ENCODE measurements at places on chromosomes 2 and 18.

- no peak for DNase-seq
Measured at GRCh38 chr18:3170441-3171161, 49.2 kb downstream of the MYOM1 start.

GRCh38 chr2:196679368-196679767, 39.9 kb downstream of the CCDC150 start:
- DNase-seq = no peak

DNA sequence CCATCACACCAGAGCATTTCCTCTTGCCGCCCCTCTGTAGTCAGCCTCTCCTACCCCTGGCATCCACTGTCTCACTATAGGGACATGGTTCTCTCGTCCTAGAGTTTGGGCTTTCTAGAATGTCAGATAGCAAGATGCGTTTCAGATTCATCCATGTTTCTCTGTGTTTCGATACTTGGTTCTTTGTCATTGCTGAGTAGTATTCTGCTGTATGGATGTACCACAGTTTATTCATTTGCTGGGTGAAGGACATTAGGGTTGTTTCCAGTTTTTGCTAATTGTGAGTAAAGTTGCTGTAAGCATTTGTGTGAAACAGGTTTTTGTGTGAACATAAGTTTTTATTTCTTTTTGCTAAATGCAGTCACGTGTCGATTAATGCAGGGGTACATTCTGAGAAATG, 3.8 kb downstream of the ZNF532 start:
- DNase-seq = no peak

DNA sequence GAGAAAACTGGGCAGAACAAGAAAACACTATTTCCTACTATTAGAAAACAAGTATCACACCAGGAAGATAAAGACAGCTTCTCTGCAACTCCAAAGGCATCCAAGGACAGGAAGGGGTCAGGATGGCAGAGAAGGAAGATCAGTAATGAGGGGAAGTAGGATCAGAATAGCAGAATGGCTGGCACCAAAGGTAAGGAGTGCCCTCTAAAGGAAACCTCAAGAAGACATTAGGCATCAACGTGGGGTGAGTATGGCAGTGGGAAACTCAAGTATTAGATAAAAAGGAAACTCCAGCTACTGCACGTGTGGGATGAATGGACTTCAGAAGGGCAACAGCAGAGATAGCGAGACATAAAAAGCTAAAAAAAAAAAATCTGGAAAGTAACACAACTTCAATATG, 25.9 kb downstream of the HDLBP start:
- DNase-seq = no peak

- no peak for DNase-seq
Measured at GRCh38 chr18:53682796-53683195, 541.7 kb downstream of the MBD2 start.

- DNase-seq = peak; percentile 41
Measured at GRCh38 chr18:8046441-8046840, 479.3 kb downstream of the PTPRM start.

- peak; percentile 50 for DNase-seq
Measured at GRCh38 chr18:72675394-72675793, 131.3 kb upstream of the CBLN2 start.

DNA sequence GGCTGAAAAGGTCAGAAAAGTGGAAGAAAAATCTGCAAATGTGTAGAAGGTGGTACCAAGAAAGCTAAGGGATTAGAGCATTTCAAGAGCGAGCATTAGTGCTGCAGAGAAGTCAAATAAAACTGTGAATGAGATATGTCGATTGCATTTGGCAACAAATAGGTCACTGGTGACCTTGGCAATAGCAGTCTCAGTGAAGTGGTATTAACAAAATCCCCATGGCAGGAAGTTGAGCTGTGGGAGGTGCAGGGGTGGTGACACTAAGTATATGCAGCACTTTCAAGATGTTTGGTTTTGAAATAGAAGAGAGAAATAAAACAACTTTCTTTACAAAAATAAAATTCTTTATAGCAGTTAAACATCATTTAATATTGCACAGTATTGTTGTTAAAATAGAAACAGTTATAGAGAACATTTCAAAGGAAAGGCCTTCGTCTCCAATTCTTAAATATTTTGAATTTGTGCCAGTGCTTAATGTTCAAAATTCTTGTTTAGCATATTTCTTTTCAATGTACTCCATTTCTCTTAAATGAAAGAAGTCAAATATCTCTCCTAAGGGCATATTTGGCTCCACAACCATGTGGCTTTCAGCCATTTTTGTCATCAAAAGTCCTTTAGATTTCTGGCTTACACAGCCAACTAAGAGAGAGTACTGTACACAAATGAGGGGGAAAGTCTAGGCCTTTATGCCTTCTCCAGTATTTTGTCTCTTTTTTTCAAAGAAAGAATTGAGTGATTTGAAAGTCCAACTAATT, 443.0 kb upstream of the MMADHC start:
- no peak for DNase-seq

GRCh38 chr2:151523850-151524249, 114.1 kb downstream of the RIF1 start:
- DNase-seq = peak; percentile 32

DNA sequence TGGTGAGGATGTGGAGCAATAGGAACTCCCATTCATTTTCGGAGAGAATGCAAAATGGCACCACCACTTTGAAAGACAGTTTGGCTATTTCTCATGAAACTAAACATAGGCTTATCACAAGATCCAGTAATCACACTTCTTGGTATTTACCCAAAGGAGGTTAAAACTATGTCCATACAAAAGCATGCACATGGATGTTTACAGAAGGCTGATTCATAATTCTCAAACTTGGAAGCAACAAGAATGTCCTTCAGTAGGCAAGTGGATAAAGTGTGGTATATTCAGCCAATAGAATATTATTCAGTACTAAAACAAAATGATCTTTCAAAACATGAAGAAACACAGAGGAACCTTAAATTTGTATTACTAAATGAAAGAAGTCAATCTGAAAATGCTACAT, 440.6 kb downstream of the FBXO15 start:
- DNase-seq = no peak

DNA sequence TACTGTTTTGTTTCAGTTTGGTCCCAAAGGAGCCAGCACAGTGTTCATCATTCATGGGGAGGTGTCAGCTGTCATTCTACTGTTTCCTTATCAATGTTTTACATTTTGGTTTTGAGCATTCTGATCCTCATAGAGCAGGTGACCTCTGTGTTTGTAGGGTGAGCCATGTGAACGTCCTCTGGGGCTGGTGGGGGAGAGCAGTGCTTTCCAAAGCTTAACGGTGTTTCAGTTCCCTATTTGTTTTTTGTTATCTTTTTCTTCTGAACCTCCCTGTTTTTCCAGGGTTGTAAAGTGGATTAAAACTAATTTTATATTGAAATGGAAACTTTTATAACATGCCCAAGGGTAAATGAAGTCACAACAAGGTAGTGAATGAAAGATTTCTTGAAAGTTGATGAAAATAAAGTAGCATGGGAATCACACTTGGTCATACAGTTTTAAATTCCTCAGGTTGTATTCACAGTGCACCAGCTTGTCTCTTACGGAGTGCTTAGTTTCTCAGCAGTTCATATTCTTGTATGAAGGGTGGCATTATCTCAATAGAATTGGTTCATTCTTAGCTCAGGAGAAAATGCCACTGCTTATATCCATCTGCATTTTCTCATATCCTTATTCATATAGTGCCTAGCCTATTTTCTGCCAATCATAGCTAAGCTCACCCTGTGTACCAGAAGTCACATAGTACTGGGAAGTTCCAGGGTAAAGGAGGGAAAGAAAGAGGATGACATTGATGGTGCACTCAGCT, 54.5 kb downstream of the MAP4K4 start:
- DNase-seq = no peak

DNA sequence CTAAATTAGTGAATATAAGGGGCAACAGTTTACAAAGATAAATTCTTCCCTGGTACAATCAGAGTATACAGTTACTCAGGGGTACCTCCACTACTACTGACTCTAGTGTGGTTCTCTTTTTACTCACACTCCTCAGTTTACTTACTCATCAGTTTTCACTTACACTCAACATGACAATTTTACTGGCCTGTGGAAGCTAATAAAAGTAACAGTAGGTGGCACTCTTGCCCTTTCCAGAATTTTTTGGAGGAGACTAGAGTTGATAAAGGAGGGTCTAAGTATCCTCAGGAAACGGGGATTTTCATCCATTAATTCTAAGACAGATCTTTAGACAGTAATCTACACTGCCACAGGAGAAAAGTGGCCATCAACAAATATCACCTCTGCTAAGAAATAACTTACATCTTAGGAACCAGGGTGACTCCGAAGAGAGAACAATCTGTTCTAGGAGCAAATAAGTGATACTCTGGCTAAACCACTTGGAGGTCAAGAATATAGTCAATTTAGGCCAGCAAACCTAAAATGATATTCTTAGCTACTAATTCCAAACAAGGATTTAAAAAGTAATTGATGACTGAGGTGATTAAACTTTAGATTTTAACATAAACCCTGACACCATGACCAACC, 61.3 kb downstream of the ATL2 start:
- peak; percentile 59 for DNase-seq

DNA sequence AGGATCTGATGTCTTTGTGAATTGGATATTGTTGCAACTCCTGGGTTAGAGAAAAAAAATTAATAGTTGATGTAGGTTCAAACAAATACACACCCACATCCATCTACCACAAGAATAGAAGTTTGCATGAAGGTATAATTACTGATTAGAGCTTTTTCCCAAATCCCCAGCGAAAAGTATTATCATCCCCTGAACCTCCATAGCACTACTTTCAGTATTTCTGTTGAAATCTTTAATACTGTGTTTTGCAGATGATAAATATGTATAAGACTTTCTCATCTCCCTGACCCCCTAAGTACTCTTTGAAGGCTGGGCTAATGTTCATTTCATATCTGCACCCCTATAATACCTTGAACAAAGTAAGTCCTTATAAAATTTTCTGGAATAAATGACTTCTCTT, 6.4 kb downstream of the FN1 start:
- no peak for DNase-seq

DNA sequence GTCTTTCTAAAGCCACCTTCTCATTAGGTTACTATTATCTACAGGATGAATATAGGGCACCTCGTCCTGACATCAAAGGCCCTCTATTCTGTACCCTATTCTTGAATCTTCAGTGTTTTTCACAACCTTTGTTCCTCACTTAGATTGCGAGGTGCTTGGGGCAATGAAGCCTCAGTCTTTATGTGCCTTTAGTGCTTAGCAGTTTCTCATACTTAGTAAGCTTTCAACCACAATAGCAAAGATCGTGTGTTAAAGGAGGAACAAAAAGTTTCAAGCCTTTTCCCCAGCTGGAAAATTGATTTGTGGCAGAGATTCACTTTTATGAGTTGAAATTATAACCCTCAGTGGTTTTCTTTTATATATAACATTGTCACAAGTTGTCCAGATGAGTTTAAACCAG, 226.9 kb downstream of the MYO3B start:
- no peak for DNase-seq

- DNase-seq = no peak
Measured at GRCh38 chr2:167857416-167857815, 390.0 kb downstream of the STK39 start.

DNA sequence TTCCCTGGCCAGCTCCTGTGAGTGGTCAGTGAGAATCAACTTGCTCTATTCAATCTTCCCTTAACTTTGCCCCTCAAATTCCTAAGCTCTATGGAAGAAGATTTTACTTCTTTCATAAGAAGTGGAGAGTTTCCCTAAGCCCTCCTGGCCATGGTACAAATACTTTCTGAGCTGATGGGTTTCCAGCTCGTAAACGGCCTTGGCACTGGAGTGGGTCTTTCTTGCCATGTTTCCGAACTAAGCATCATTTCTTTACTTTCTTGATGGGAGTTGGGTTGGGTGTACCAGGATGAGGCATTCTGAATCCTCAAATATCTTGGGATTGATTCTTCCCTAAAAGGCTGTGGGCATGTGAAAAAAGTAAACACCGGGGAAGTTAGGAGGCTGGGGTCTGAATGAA, 72.5 kb downstream of the ACKR3 start:
- no peak for DNase-seq

- DNase-seq = peak; percentile 76
Measured at GRCh38 chr2:9108210-9108967, 98.2 kb upstream of the ASAP2 start.

DNA sequence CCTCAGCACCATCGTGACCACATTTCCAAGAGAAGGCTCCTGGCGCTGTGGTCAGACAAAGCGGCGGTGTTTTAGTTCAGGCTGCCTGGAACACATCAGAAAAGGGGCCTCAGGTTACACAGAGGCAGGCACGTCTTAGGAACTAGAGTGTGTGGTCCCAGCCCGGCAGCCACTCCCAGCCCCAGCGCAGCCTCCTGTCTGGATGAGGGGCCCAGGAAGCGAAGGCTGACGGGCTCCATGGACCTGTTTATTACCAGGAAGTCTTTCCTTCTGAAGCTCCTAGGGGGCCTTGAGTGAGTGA, 10.0 kb upstream of the GPR55 start:
- DNase-seq = no peak

- peak; percentile 39 for DNase-seq
Measured at GRCh38 chr18:61628085-61628484, 264.7 kb downstream of the RNF152 start.

DNA sequence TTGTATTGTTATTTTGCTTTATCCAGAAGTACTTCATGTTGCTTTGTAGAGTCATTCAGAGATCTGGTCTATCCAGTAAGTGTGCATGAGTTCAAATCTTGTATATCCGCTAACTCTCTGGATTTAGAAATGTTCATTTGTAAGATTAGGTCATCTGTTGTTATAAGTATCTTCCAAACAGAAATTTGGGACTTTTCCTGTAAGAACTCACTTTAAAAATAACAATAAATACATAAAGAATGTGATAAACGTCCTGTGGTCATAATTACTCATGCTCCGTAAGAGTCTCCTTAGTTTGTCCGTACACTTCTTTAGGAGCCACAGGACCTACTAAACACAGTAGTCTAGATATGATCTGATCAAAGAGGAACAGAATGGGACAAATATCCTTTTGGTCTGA, 699.9 kb upstream of the SLC8A1 start:
- DNase-seq = peak; percentile 0

GRCh38 chr18:47772374-47773248, 157.8 kb downstream of the SMAD2 start:
- DNase-seq = peak; percentile 70

- peak; percentile 34 for DNase-seq
Measured at GRCh38 chr2:227853765-227854271, 17.6 kb upstream of the DAW1 start.

DNA sequence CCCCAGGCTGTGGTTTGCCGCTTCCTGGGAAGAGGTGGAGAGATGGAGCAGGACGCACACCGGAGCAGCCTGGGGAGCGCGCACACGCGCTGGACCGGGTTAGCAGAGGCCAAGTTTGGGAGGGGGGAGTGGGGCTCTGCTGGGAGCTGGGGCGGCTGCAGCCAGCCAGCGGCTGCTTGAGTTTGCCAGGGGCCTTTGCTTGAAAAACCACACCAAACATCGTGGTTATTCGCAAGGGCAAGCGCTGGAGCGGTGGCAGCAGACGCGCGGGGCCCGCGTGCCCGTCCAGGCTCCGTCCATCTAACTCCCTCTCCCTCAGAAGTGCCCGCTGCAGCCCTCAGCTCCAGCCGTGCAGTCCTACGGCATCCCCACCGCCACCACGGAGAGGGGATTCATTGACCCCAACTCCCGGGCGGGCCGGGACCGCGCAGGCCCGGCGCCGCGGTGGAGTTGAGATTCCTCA, 4.6 kb downstream of the PTGR3 start:
- no peak for DNase-seq
